RWPE1 (cell line): ENCODE measurements at places on chromosomes 1 and 21.

DNA sequence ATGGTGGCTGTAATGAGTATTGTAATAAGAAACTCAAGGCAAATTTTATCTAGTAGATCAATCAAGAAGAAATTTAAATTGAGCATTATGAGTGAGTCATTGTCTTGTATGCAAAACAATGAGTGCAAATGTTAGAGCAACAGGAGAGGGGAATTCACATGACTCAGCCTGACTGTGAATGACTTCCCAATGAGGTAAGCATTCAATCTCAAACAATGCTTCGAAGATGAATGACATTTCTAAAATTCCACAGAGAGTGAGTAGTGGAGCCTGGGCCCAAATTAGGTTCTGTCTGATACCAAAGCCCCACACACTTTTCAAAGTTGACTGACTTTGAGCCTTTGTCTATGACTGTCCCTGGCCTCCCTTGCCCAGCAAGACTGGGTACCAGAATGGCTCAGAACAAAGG lies 738.0 kb downstream of the PTPRU start:
- DNase-seq, result peak; percentile 77

- DNase-seq, result no peak
These were observed 59.1 kb upstream of the CNTN2 start for GRCh38 chr1:204983881-204984280.

DNA sequence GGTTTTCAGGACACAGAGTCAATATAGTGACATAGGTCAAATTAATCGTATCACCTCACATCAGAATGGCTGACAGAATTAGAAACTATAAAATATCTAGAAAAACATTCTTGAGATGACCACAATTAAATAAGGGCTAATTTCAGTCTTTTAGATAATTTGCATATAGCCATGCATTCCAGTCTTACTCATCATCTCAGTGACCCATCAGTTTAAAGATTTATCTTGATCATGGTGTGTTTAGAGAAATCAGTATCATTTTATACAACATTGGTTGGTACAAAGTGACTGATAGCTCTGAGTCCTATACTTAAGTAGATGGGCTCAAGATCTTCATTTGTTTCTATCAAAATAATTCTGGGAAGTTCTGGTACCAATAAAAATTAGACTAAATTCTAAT lies 262.3 kb upstream of the SNX7 start:
- DNase-seq, result no peak

GRCh38 chr1:17525996-17526686 lies 13.4 kb upstream of the ARHGEF10L start:
- no peak for DNase-seq

GRCh38 chr1:222657899-222658298 lies 40.0 kb downstream of the MIA3 start:
- DNase-seq, result no peak

- DNase-seq, result peak; percentile 73
These were observed 1337.8 kb downstream of the AMY1C start for GRCh38 chr1:105087506-105087905.

DNA sequence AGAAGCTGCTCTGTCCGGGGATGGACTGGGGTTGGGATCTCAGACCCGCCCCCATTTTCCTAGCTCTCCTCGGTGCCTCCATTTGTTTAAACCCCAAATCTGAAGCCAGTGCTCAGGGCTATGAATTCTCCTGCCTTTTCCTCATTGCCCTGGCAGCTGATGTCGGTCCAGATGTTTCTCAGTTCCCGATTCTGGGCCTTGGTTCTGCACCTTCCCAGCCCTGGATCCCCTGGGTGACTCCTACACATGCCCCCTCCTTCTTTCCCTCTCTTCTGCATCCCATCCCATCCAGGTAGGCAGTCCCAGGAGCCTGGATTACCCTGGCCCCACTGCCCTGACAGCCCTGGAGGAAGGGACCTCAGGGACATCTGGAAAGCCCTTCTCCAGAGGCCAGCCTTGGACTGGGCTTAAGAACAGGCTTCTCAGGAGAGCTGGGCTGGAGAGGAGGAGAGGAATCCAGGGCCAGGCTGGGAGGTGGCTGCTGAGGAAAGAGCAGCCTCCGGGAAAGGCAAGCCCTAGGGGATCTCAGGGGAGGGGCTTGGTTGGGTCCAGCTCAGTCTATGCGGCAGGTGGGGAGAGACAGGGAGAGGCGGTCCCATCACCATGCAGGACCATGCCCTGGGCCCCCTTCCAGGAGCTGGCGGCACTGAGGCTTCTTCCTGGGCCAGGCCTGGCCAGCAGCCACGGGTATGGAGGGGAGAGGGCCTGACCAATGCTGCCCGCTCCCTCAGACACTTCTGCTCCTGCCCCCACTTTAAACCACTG lies 6.8 kb upstream of the EPS8L3 start:
- no peak for DNase-seq

- DNase-seq, result no peak
These were observed 7.1 kb upstream of the GNPAT start for GRCh38 chr1:231233735-231234417.

- no peak for DNase-seq
These were observed 1007.8 kb downstream of the PLA2G4A start for GRCh38 chr1:187836557-187836956.

DNA sequence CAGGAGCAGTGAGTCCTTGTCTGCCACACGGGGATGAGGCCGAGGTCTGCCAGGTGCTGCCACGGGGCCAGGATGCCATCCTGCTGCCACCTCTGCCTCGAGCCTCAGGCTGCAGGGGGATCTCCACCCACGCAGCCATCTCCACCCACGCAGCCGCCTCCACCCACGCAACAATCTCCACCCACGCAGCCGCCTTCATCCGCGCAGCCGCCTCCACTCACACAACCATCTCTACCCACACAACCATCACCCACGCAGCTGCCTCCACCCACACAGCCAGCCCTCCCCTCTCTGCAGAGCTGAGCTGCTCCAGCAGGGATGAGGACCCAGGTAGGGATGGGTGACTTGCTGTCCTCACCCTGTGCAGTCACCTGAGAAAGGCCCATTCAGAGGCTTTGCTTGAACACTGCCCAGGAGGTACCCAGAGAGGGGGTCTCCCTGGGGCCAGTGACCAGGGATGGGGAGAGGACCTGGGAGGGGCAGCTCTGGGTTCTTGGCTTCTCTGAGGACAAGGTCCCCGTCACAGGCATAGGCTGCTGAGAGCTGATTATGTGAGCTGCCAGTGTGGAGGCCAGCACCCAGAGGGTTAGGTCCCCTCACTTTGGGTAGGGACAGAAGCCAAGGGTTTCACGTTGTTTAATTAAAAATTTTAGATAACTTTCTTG lies 46.6 kb upstream of the TTC34 start:
- DNase-seq, result no peak

GRCh38 chr1:3695326-3696217 lies 43.3 kb downstream of the TP73 start:
- DNase-seq, result peak; percentile 65

DNA sequence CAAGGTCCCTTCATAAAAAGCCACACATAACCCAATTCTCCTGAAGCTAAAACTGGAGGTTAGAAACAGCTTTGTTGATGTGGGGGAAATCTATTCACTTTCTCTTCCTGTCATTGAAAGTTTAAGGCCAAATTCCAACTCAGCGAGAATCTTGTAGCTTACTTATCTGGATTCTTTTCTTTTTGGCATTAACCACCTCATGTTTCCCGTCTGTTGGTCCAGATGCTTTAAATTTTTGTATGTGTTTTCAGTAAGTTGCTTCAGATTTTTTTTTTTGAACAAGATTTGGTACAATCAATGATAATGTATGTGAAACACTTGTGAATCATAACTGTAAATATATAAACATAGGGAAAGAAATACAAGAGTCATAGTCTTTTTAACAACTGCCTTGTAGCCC lies 33.7 kb upstream of the NEK7 start:
- DNase-seq, result no peak

DNA sequence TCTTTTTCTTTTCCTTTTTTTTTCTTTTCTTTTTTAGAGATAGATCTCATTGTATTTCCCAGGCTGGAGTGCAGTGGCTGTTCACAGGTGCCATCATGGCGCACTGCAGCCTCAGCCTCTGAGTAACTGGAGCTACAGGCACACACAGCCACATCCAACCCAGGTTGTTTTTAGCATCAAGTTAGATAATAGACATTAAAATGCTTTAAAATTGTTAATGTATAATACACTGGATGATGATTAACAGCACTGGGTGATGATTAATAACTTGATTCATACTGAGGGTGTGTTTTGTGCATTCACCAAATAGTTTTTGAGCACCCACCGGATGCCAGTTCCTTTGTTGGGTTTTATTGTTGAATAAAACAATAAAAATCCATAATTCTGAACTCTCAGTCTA lies 75.2 kb downstream of the BEND5 start:
- DNase-seq, result peak; percentile 12

- DNase-seq, result no peak
These were observed 14.8 kb upstream of the PTPRC start for GRCh38 chr1:198623752-198624647.

DNA sequence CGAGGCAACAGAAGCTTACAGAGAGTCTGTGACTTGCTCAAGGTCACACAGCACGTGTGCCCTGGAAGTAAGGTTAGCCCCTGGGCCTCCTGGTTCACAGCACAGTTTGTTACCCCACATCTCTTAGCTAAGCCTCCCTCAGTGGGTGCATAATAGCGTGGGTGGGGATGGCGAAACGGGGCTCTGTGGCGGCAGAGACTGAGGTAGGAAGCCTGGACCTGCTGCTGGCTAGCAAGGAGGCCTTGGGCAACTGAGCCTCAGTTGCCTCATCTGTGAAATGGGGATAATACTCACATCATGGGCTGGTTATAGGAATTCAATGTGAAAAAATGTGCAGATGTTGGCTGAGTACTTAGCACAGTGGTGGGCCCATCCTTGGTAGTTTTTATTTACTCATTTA lies 596 bp downstream of the PADI4 start:
- DNase-seq, result no peak

DNA sequence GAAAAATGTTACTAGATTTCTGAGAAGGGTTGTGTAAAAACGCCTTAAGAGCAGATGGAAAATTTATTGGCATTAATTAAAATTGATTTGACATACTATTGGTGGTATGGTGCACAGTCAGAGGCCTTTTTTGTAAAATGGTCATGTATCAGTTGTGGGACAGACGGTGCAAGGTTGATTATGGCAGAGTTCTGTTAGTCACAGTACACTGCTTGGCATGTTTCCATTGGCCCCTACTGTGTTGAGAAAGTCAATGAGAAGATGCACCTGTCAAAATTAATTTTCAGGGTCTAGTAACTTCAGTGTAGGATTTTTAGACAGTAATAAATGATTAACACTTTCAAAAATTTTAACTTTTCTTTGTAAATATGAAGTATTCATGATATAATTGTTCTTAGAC lies 4.4 kb downstream of the B3GALT2 start:
- no peak for DNase-seq

DNA sequence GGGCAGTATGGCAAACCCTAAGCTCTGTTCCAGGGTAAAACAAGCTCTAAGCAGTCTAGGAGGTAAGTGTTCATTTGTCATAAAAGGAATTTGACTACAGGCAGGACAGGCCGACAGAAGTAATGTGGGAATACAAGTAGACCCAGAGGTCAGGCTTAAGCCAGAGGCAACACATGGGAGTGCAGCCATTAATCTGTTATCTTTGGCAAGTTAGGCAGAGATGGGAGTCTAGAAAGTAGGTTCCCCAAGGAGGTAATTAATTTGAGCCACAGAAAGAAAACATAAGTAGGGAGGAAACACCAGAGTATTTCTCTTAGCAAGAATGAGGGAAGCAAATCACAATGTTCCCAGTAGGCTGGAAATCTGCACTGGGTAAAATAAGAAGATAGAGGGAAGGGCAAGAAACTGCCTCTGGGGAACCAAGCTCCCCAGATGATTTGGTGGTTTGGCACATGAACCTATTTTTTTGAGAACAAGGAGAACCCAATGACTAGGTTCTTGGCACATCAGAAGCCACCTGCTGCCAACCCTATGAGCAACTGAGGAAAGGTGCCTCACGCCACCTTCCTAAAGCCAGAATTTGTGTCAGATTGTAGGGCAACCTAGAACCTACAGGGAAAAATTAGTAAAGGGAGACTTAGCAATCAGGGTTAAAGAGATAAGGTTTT lies 636.4 kb upstream of the PLXNA2 start:
- no peak for DNase-seq

DNA sequence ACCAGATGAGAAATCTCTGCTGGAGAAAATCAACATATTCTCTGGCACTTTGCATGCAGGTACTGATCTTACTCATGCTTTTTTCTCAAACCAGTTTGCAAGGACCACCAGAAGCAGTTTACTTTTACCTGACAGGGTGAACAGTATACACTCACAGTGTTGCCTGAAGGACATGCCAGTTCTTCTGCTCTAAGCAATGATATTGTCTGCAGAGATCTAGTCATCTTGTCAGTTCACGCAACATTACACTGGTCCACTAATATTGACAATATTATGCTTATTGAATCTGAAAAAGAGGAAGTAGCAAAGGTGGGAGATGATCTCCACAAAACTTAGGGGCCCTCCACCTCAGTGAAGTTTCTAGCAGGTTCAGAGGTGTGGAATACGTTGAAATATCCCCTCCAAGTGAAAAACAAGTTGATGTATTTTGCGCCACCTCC lies 3.8 kb upstream of the S100B start:
- DNase-seq, result no peak

GRCh38 chr1:17355898-17356297 lies 16.1 kb upstream of the PADI6 start:
- DNase-seq, result no peak

DNA sequence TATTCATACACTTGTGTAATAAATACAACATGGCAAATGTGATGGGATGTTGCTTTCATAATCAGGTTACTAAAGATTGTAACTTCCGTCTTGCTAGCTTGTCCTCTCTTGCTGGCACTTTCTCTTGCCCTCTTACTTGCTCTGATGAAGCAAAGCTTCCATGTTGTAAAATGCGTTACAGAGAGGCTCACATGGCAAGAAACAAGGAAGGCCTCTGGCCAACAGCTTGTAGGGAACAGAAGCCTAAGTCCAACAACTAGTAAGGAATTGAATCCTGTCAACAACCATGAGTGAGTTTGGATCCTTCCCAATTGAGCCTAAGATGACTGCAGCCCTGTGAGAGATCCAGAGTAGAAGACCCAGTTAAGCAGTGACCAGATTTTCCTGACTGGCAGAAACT lies 15.4 kb downstream of the TMED5 start:
- DNase-seq, result no peak

- no peak for DNase-seq
These were observed 24.1 kb downstream of the HHIPL2 start for GRCh38 chr1:222523852-222524251.

GRCh38 chr1:103859721-103860120 lies 110.0 kb downstream of the AMY1C start:
- DNase-seq, result no peak

- DNase-seq, result no peak
These were observed 38.6 kb downstream of the C1orf87 start for GRCh38 chr1:60034999-60035398.
